HT-29 (cell line): ENCODE measurements at places on chromosomes 1 and 21.

GRCh38 chr1:200343874-200344273, 66.0 kb downstream of the ZNF281 start:
- no peak for DNase-seq

GRCh38 chr1:26900815-26901511, 696 bp upstream of the GPATCH3 start:
- no peak for DNase-seq

DNA sequence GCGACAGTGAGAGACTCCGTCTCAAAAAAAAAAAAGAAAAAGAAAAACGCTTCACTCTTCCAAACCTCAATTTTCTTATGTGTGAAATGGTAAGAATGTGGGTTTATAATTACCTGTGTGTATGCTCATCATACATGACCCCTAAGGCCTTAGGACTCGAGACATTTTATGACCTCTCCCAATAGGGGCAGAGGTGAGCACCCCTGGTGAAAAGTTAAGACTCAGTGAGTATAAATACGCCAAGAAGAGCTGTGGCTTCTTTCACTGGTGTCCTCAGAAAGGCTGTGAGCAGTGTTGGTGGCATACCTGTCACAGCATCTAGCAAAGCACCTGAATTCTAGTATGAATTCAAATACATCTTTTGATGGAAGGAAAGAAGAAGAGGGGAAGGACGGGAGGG, 7.8 kb upstream of the FCMR start:
- DNase-seq: no peak

DNA sequence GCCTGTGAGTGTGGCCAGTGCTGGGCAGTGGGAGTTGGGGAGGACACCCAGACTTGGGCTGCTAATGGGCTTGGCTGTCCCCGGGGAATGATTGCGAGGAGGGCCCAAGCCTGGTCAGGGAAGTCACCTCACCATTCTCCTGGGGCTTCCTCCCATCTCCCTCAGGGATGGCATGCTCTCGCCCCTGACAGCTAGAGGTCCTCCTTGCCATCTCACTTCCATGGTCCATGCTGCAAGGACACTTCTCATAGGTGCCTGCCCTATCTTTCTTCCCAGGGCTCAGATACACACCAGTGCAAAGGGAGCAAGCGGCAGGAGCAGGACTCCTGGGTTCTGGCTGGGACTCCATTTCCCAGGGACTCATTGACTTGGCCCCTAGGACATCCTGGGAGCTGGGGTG, 4.1 kb downstream of the NTRK1 start:
- DNase-seq: peak; percentile 16

DNA sequence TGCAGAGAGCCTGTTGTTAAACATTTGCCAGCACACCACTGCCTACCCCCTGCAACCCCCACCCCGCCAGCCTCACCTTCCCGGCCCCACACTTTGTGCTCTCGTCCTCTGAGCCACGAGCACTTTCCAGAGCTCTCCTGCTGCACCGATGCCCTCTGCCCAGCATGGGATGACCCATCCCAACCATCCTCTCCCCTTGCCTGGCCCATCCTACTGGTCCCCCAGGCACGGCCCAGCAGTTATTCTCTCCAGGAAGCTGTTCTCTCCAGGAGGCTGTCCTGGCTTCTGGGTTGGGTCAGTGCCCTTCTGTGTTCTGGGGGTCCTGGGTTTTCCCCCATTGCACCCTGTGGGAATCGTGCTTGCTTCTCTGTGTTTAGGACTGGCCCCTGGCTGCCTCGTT, 60.1 kb upstream of the ABCG1 start:
- DNase-seq: no peak

DNA sequence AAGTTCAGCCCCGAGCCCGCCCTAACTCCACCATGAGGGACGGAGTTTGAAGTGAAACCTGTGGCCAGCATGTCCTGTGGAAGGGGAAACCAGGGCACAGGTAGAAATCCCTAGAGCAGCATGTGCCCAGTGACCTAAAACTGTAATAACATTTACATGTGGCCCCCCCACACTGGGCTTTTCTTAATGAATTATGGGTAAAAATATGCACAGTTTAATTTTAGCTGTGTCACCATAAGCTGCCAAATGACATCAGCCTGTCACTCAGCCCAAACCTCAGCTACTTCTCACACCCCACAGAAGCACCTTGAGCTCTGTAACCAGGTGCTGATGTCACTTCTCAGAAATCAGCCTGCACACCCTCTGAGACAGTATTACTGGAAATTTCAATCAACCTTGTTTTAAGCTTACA, 50.0 kb upstream of the SLC19A1 start:
- no peak for DNase-seq

- no peak for DNase-seq
Measured at GRCh38 chr1:197598935-197599334, 176.3 kb downstream of the DENND1B start.
